ENCODE measurements at places on chromosomes 2 and 18.

GRCh38 chr2:160253440-160254188 is 53.5 kb upstream of the ITGB6 start:
- no peak for DNase-seq

- no peak for DNase-seq
Observed at GRCh38 chr2:218877891-218878290, 2.8 kb upstream of the WNT10A start.

- no peak for DNase-seq
Observed at GRCh38 chr2:36834731-36835524, 131.4 kb downstream of the STRN start.

DNA sequence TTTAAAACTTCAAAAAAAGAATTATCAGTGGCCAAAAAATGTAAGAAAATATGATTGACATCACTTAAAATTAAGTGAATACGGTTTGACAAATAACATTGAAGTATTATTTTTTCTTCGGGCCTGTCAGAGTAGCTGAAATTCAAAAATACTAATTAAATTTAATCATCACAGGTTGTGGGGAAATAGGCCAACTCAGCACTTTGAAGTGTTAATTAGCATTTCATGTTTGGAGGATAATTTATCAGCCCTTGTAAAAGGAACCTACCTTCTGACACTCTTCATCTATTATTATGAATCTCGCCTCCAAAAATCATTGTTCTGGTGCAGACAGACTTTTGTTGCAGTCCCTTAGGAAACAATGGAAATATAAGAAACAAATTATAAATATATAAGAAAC is 17.6 kb upstream of the OR6B3 start:
- DNase-seq: no peak

DNA sequence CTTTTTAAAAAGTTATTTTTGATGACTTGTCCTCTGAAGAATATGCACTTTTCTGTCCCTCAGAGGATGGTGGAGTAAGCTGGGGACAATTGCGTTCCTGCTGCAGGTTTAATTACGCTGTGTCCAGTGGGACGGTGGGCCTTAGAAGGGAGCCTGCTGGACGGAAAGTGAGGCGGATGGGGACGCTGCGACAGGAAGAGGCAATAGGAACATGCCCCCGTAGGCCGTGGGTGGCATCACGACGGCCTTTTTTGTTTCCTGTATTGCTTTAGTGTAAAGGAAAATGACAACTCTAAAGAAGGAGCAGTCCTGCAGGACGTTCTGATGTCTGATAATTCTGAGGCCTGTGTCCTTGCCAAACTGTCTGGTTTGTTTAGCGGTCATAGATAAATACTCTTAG is 121.6 kb downstream of the NFATC1 start:
- peak; percentile 30 for DNase-seq

DNA sequence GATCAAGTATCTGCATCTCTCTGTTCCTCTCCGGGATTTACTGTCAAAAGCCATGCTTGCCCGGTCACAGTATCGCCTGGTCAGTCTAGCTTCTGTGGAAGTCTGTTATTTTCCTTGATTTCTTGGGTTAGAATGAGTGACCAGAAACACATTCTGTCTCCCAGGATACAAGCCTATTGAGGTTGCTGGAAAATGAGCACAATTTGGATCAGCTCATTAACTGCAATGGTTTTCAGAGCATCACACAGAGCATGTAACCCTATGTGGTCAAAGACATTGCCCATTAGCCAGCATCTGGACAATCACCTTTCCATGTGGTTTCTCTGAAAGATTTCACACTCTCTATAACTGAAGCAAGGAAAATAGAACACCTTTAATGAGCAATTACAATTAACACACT is 124.2 kb upstream of the FAM98A start:
- DNase-seq: no peak

DNA sequence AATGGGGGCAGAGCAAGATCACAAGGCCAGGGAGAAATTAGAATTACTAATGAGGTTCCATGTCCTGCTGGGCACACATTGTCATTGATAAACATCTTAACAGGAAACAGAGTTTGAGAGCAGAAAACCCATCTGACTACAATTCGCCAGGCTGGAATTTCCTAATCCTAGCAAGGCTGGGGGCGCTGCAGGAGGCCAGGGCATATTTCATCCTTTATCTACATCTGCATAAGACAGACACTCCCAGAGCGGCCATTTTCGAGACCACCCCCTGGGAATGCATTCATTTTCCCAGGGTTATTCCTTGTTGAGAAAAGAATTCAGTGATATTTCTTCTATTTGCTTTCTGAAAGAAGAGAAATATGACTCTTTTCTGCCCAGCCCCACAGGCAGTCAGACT is 152.7 kb downstream of the SUCLG1 start:
- no peak for DNase-seq

DNA sequence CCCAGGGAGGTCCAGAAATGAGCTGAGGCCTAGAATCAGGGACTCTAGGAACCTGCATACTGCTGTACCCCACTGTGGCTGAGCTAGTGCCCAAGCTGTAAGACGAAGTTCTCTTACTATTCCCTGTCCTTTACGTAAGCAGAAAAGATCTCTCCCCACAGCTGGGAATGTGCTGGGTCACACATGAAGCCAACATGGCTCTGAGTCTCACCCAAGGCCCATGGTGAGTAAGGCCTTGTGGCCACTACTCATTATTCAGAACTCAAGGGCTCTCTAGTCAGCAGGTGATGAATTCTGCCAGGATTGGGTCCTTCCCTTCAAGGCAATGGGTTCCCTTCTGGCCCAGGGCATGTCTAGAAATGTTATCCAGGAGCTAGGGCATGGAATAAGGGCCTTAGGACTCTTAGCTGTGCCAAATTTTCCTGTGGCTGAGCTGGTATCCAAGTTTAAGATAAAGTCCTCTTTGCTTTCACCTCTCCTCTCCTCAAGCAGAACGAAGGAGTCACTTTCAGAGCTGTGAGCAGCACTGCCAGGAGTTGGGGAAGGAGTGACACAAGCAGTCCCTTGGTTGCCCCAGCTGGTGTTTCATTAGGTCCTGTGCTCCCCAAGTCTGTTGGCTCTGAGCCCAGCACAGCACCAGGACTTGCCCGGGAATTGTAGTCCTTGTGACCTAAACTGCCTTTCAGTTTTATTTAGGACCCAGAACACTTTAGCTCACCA is 707.6 kb downstream of the SLC4A3 start:
- DNase-seq: no peak

GRCh38 chr2:94869131-94869530 is 2.1 kb upstream of the TEKT4 start:
- DNase-seq: no peak

DNA sequence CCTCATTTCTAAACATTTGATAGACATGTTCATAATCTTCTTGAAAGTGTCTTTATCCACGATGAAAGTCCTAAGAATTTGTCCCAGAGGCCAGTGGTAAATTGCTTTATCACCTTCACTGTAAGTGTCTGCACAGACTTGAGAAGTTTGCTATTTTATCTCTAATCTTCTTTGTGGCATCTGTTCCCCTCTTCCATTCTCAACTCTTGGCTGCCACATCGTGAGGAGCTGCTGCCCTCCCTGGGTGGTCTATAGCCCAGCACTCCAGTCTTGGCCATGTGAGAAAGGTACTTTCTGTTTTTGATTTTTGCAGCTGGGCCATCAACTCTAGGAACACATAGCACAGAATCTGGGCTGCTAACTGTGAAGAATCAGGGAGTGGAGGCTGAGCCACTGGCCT is 45.5 kb downstream of the SLC14A2 start:
- no peak for DNase-seq

DNA sequence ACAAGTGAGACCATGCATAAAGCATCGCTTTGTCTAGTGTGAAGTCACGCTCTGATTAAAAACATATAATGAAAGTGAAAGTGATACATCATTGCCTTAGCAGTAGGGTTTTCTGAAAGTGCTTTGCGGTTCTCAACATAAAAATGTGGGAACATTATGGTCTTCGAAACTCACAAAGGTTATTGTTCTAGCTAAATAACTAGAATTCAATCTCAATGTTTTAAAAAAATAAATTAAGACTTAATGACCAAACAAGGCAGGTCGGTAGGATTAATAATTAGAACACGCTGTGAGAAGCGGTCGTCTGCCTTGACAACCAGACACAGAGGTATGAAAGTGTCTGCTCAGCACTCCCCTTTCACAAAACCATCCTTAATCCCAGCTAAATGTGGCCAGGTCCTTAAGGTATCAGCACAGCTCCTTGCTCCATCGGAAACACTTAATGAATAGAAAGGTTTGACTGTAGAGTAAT is 42.2 kb downstream of the KLHL14 start:
- no peak for DNase-seq
